Activated B cell treated with CpG ODN at 0.5 μM for 24 hours (primary cell): ENCODE measurements at places on chromosomes 1 and 21.

DNA sequence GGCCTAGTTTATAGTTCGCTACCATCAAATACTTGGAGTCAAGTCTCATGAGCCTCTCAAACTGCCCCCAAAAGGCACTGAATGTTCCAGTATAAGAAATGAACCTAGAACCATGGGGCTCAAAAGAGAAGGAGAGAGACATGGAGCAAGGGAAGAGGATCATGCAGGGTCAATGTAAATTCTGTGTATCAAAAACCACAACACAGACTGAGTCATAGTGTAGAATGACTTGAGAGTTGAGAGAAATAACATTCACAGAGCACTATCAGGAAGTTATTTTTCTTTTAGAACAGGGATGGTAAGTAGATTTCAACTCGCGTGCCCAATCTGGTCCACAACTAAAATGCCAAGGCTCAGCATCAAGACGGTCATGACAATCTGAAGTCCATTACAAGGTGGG, 59.8 kb downstream of the GNG12 start:
- DNase-seq = no peak

- no peak for DNase-seq
Measured at GRCh38 chr1:226098870-226099835, 36.6 kb downstream of the H3-3A start.

GRCh38 chr1:18957532-18958300, 1.2 kb upstream of the IFFO2 start:
- DNase-seq = no peak

GRCh38 chr1:72137656-72138055, 144.7 kb downstream of the NEGR1 start:
- no peak for DNase-seq

DNA sequence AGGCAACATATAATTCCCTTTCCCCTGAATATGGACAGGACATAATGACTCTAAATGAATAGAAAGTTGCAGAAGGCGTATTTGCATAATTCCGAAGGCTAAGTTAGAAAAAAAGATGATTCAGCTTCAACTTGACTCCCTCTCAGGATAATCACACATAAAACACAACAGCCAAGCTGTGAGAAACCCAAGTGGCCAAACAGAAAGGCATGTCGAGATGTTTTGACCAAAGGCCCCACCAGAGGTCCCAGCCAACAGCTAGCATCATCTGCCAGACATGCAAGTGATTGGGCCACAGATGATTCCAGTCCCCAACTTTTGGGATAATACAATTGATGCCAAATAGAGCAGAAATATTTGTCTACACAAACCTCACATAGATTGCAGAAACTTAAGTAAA, 444.9 kb downstream of the LTN1 start:
- no peak for DNase-seq

GRCh38 chr1:77282187-77282865, 507 bp downstream of the AK5 start:
- DNase-seq = no peak

- no peak for DNase-seq
Measured at GRCh38 chr21:39189857-39190604, 6.8 kb upstream of the PSMG1 start.
